ENCODE measurements at places on chromosomes 2 and 18.

DNA sequence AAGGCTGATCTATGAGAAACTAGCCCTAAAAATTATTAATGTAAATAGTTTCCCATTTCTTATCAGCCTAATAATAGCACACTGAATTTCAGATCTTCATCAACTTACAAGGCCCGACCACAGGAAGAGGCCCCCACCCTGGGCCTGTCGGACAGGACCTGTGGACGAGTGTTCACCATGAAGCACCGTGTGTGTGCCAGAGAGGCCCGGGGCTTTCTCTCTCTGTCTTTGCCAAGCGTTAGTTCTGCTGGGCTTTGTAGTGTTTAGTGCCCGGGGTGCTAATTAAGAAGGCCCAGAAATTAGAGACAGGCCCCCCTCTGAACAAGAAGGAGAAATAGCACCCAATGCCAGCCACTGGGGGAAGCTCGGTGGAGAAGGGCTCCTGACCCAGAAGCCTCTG, 265.7 kb downstream of the TWIST2 start:
- DNase-seq = no peak

- no peak for DNase-seq
Measured at GRCh38 chr2:220619525-220620220, 952.4 kb downstream of the EPHA4 start.

GRCh38 chr18:9405130-9405529, 70.2 kb upstream of the RALBP1 start:
- DNase-seq = no peak

DNA sequence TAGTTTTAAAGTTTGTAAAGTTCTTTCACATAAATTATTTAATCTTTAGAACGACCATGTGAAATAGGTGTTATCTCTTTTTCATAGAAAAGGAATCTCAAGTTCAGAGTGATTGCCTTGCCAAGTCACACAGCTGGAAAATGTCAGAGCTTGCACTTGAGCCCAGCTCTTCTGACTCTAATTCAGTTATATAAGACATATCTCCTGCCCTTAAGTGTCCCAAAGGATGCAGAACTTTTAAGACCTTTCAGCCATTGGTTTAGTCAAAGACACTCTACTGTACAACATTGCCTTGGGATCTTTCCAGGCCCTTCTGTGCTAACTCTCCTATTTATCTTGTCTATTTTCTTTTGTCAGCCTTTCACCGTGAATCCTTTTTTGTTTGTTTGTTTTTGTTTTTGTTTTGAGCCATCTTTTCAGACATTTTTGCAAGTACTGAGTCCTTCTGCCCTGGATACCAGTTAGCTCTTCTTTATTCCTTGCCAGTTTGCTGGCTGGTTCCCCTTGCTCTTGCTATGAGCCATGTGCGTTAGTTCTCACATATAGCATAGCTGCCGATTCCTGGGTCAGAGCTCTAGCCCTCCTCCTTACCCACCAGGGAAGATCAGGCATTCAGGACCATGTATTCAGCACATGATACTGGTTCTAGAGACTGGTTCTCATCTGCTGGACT, 160.0 kb upstream of the MYO3B start:
- DNase-seq = no peak

DNA sequence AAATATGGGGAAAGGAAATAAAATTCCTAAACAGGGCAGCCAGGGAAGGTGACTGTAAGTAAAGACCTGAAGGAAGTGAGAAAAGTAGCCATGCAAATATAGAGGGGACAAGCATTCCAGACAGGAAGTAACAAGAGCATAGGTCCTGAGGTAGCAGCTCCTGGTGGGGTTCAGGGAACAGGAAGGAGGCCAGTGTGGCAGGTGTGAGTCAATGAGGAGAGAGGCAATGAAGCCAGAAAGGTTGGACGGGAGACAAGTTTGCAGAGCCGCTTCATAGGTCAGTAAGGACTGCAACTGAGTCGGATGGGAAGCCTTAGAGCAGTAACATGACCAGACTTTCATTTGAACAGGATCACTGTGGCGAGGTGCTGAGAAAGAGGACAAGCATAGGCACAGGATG, 150.9 kb downstream of the METTL4 start:
- DNase-seq = no peak

GRCh38 chr18:59308248-59308937, 10.1 kb downstream of the CPLX4 start:
- peak; percentile 58 for DNase-seq

GRCh38 chr18:79275992-79276391, 119.7 kb upstream of the NFATC1 start:
- no peak for DNase-seq

DNA sequence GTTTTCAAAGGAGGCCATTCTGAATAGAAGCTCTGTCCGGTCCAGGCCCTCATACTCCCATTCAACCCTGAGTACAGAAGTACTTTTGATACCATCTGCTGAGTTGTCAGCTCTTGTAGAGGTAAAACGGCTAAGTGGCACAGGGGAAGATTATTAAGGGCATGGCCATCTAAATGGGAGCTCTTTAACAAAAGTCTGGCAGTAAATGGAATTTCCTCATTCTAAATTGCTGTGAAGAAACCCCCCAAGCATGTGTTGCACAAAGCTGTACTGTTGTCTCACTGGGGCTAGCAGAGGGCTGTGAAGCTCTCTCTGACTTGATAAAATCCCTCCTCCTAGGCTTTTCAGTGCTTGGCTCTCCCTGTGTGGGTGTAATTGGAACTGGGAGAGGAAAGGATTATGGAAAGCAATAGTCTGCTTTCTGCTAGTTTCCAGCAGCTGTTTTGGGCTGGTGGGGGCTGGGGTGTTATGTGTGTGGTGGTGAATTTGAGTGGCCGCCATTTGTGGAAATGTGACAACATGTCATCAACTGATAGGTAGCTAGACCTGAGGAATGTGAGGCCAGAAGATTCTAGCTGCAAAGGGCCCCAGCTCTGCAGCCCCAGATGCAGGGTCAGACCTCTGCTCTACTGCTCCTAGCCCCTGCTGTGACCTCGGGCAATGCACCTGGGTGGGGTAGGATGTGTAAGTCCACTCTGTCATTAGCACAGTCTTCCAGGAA, 65.1 kb downstream of the MAP4K4 start:
- DNase-seq = no peak

DNA sequence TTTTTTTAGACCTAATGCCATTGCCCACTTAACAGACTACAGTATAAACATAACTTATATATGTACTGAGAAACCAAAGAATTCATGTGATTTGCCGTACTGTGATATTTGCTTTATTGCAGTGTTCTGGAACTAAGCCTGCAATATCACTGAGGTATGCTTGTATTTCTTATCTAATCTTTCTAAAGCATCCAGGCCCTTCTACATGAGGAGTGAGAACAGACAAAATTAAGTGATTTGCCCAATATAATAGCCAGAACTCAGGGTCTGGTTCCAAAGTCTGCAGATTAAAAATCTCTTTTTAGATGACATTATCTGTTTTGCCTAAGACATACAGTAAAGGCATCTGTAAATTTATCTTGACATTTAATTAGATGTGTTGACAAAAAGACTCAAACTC, 41.9 kb downstream of the BMPR2 start:
- DNase-seq = no peak

DNA sequence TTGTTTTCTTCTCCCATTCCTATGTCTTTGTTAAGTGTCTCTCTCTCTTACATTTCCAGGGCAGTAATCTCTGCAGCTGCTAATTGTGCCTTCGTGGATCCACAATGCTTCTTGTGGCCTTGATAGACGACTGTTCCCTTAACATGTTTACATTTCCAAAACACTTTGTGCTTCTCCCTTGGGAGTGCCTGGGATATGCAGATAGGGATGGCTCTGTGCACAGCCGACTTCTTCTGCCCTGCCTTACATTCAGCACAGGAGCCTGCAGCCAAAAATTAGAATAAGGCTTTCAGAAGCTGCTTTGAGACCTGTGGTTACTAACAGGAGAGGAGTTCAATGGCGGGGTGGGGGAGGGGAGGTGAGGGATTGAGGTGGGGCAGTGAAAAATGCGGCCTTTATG, 328.9 kb downstream of the TDRD15 start:
- no peak for DNase-seq

GRCh38 chr18:63320123-63320974, 780 bp upstream of the BCL2 start:
- peak; percentile 79 for DNase-seq

DNA sequence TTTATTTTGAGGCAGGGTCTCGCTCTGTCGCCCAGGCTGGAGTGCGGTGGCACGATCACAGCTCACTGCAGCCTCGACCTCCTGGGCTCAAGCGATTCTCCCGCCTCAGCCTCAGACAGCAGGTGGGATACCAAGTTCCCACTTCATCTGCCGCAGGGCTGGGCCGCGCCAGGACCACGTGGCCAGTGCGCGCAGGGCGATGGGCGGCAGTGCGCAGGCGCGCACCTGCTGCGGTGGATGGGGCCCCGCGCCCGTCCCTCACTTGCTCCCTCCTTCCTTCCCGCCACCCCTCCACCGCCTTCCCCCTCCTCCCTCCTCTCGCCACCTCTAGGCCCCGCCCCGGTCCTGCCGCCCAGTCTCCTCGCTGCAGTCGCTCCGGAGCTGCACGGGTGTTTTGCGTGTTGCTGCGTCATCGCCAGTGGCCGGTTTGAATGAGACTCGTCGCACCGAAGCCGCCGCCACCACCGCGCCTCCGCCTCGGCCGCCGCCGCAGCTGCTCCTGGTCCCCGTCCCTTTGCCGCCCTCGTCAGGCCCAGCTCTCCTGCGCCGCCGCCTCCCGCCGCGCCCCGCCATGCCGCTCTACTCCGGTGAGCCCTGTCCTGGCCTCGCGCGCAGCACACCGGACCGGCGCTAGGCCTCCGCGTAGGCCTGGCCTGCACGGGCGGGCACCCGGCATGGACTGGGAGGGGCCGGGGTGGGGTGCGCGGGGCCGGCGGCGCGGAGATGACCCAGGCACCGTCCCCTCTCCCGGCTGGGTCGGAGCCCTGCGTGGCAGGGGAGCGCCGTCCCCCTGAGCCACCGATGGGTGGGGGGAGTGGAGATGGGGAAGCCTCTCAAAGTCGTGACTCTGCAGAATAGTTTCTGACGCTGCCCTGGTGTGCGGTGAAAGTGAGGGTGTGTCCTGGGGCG, at the start of gene USP14:
Gene USP14 (plus strand): TSS at position 430 of the 909 bp plus-strand sequence. CDS start 142 bp downstream, at position 572.
- DNase-seq = peak; percentile 97

- DNase-seq = no peak
Measured at GRCh38 chr2:733001-733400, 55.8 kb upstream of the TMEM18 start.

DNA sequence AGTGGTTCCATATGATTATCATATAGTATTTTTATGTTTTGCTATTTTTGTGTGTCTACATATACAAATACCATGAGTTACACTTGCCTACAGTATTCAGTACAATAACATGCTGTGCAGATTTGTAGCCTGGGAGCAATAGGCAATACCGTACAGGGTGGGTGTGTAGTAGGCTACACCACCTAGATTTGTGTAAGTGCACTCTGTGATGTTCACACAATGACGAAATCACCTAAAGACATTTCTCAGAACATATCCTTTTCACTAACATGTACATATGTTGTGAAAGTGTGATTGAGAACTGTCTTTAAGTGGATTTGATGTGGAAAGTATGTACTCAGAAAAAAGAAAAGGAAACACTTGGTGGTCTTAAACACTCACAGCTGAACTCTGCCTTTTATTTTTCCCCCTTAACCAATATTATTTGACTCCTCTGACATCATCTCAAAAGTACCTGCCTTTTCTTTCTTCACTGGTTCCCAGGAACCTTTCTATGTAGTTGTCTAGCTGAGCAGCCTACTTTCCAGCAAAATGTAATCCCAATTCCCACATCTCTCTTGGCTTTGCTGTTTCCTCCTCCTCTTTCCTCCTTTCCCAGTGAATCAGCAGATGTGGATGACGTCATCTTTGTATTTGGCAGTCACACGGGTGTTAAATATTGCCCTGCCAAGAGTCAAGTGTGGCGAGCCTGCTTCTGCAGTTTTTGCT, 47.7 kb downstream of the OSBPL6 start:
- DNase-seq = no peak

GRCh38 chr2:96245609-96246390, 20.0 kb downstream of the TMEM127 start:
- DNase-seq = no peak

DNA sequence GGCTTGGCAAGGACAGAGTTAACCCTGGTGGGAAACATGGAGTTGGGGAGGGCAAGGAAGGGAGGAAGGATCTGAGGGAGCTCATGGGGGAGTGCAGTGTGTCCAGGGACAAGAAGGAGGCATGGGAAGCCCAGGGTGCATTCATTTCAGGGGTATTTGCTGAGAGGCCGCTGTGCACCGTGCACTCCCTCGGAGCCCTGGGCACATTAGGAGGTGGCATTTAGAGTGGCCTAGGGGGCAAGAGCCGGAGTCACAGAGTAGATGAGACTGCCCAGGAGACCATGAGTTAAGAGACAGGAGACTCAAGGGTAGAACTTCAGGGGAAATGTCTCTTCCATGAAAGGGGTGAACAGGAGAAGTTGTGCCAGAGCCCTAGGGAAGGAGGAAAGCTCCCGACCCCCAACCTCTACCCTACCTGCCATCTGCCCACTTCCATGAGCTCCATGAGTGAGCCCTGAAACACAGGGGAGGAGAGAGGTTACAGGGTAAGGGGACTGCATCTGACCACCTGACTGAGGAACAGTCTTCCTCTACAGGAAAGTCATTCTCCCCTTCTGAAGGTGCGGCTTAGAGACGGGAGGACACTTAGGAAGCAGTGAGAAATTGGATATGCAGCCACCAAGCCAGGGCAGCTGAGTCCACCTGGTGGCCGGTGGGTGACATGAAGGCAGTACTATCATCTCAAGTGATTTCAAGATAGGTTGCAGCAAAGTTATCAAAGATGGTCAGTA, 58.5 kb upstream of the COPS8 start:
- DNase-seq = peak; percentile 6

DNA sequence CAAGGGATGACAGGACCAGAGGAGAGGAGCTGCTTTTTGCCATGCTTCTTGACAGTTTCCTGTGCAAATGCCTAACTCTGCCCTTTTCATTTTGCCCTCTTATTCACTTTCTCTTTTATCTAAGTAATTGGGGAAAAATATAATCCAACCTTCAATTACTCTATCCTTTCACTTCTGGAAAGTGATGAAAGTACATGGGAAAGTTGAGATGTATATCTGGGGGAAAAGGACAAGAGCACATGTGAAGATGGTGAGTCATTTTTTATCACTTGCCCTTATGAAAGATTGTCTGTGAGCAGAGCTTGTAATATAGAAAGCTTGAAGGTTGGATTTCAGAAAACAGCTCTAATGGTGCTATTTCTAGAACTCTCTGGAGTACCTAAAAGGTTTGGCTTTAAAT, 1070.7 kb downstream of the CNTNAP5 start:
- no peak for DNase-seq

DNA sequence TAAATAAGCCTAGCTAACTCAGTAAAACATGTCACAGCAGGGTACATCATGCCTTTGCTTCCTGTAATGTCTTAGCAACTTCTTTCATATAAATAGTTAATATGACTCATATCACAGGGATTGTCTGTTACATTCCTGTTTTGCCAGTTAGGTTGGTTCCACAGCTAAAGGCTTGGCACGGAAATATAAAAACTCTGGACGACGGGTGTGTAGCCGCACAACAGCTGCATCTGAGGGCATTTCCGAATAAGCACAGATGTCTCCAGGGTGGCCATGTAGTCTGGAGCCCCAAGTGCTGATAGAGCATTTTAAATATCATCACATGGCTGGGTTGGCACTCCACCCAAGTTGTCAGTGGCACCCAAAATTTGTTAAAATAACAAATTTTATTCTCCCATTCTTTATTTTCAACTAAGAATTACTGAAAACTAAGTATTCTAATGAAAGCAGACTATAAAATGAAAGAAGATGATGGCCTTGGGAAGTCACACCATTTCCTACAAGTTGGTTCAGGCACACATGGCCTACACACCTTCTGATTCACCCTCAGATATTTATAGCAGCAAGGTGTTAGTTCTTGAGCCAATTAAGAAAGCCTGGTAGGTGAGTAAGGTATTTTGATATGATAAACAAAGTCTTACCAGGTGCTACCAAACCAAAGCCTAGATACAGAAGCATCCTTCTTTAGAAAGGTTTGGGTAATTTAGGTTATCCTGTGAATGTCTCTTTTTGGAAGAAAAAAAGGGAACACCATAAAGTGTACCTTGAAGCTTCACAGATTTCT, 61.8 kb upstream of the STK17B start:
- no peak for DNase-seq

Measured in stimulated activated CD4-positive, alpha-beta T cell treated with anti-CD3 and anti-CD28 coated beads, Interleukin-1b, Interleukin-23, amount 100 ng/mL, for 4 hours (primary cell).